ENCODE measurements at places on chromosomes 11 and 22.

GRCh38 chr11:46498179-46498578 lies 95.6 kb downstream of the AMBRA1 start:
- no peak for DNase-seq

DNA sequence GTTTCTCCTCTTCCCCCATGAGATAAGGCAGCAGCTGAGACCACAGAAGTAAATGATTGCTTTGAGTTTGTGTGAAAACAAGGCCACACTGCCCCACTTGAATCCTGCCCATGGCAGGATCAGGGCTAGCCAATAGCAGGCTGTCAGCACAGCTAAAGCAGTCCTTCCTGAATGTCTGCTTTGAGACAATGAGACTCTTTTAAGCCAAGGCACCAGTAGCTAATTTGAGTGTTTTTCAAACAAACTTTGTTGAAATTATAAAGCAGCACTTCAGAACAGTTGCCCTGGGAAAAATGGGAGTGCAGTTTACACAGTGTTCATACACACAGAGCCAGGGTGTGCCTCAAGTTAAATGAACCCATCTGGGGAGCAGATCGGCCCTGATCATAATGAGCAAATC lies 103.5 kb upstream of the OR5AK2 start:
- DNase-seq = no peak

GRCh38 chr22:23086787-23087186 lies 16.5 kb downstream of the GNAZ start:
- no peak for DNase-seq

DNA sequence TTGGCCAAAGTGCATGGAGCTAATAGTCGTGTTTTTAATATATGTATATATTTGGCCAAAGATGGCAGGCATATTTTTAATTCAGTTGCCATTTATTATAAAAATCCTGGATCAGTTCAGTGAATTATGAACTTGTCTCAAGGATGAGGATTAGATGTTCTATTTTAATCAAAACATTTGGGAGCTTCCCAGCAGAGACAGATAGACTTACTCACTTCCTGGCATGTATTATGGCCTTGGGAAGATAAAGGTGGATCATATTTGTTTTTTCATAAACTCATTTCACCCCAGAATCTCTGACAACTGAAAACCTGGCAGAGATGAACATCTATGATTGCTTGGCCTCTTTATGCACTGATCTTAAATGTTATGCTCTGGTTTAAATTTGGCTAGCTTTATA lies 148.8 kb downstream of the NCAM1 start:
- DNase-seq = no peak

DNA sequence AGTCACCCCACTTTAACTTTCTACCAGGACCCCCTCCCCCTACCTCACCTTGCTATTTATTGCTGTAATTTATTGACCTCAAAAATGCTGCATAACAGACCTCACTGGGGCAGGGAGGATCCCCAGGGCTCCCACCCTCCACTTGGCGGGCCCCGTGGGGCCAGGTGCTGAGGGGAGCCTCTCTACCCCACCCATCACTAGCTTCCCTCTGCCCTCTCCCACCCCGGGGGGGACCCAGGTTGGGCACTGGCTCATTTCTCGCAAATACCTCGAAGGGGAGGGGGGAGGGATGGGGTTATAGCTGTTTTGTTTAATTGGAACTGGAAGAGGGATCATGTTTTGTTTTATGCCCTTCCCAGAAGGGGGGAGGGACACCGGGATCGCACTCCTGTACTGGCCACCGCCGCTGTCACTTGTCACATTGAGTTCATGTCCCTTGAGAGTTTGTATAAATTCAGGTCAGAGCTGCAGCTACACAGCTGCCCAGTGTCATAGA lies 16.3 kb upstream of the TMEM191C start:
- DNase-seq = no peak

DNA sequence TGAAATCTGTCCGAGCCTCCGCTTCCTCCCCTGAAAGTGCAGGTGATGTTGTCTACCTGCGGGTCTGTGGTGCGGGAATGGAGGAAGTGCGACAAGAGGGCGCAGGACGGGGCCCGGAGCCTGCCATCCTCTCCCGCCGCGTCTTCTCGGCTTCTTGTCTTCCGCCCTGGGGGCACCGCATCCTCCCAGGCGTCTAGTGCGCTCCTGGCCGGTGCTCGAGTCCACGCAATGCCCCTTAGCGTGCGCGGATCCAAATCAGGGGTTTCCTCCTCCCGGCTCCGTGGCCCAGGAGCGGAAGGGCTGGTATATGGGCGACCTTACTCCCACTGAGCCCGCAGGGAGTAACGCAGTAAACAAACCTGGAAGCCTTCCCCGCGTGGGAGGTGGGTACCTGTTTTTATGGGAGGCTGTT lies 405 bp downstream of the SFI1 start:
- DNase-seq = peak; percentile 41

DNA sequence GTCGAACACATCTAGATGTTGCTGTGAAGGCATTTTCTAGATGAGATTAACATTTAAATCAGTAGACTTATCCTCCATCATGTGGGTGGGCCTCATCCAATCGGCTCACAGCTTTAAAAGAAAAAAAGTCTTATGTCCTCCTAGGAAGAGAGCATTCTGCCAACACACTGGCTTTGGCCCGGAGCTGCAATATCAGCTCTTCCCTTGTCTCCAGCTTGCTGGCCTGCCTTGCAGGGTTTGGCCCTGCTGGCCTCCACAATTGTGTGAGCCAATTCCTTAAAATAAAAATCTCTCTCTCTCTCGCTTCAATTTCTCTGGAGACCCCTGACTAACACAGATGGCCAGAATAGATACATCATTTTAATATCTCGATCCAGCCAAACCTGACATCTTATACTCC lies 13.1 kb upstream of the ABCC8 start:
- no peak for DNase-seq

- DNase-seq = no peak
Measured at GRCh38 chr11:102383839-102384238, 36.8 kb downstream of the BIRC2 start.

DNA sequence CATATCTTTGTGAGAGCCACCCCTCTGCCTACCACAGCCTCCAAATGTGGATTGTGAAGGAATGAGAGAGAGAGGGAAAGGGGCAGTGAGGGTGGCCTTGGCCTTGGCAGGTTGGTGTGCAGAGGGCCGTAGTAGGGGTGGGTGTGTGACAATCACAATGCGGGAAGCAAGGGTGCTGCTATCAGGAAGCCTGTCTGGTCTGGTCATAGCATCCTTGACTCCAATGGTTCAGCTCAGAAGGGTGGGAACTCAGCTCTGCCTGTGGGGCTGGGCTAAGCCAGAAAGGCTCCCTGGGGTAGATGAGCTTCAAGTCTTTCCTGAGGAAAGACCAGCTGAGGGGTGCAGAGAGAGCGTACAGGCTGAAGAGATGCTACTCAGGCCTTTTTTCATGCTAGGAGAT lies 72.7 kb downstream of the RRM1 start:
- DNase-seq = no peak

- no peak for DNase-seq
Measured at GRCh38 chr11:62127941-62128770, 4.3 kb downstream of the INCENP start.

DNA sequence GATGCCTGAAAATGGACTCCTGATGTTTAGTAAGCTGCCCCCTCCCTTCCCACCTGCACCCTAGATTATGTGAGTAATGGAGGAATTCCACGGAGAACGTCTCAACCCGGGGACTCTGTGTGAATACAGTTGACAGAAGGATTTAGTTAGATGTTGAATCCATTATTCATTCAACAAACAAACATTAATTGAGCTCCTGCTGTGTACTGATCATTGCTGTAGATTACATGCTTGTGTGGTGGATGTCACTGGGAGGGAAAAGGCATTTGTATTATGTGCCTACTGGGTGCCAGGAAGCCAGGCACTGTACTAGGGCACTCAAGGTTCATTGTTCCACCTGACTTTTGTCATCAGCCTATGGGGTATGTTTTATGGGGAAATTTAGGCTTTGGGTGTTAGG lies 22.9 kb upstream of the CRYBB3 start:
- DNase-seq = no peak

DNA sequence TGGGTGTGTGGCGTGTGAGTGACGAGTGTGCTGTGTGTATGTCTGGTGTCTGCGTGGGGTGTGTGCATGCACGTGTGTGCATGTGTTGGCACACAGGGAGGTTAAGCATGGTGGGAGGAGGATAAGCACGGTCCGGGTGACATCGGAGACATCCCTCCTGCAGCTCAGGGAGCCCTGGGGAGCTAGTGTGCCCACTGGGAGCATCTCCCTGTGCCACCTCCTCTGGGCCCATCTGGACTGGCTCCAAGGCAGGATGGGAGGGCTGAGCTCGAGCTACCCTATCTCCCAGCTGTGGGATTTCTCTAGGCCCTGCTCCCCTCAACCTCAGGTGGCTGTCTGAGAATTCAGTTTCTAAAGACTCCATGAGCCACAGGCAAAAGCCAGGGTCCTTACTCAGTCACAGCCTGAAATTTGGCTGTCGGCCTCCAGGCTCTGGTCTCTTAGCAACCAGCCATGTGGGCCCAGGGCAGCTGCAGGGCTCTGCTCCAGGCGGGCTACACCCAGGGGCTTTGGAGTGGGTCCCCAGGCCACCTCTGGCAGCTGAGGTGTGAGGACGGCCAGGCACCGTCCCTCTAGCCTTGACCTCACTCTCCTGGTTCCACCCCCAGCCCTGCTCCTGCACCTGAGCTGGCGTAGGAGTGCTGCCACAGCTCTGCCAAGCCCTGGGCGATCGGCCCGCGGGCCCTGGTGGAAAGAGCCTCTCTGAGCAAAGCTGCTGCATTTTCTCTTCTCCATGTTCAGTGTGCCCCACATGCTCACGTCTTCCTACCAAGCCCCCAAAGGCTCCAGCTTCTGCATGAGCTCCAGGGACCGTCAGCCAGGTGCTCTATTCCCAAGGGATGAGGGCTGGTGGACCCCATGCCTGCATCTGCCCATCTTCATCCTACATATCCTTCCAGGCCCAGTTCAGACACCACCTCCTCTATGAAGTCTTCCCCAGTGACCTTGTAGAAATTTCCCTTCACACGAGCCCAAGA lies 39.7 kb downstream of the RTL6 start:
- DNase-seq = no peak

DNA sequence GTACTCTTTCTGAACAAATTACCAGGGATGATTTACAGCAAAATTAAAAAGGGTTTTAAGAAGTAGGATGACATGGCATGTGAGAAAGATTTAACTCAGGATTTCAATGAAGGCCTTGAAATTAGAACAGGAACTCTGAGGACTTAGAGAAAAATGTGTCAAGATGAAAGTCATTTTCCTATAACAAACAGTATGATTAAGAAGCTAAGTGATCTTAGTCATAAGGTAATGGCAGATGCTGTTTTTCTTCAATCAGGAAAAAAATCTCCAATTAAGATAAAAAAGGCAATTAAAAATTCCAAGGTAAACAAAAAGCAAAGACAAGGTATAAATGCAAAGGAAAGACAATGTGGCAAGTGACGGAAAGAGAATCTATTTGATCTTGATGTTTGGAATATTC lies 73.5 kb downstream of the GAB2 start:
- DNase-seq = no peak

GRCh38 chr11:11588891-11589290 lies 32.9 kb downstream of the GALNT18 start:
- no peak for DNase-seq

Data from NCI-H82 (cell line).